Colonic mucosa (tissue), 4 donors: ENCODE measurements at places on chromosomes 5 and 9. TPM values are rescaled to one million over a fixed set of nuclear protein-coding genes. Genes with fewer than 3 reads are reported as not detected.
A peak's percentile ranks its signal among the peaks of the same experiment; 100 is the strongest.

HINT1 gene
- 288 TPM for total RNA-seq

OR1J2 gene
- not detected for total RNA-seq

- peaks cover 25% of the 10 kb centered on the region for H3K27me3 ChIP-seq
- H3K27ac ChIP-seq = no peak overlapping the region
- H3K36me3 ChIP-seq = no peaks in the 10 kb centered on the region
- H3K4me3 ChIP-seq = no peak overlapping the region
These were observed 20.3 kb upstream of the TOR2A start for GRCh38 chr9:127755061-127756060.

ITK gene
- total RNA-seq = 2.5 TPM

CNTNAP3B gene
- 1.1 TPM for total RNA-seq

IL9 gene
- not detected for total RNA-seq

DNA sequence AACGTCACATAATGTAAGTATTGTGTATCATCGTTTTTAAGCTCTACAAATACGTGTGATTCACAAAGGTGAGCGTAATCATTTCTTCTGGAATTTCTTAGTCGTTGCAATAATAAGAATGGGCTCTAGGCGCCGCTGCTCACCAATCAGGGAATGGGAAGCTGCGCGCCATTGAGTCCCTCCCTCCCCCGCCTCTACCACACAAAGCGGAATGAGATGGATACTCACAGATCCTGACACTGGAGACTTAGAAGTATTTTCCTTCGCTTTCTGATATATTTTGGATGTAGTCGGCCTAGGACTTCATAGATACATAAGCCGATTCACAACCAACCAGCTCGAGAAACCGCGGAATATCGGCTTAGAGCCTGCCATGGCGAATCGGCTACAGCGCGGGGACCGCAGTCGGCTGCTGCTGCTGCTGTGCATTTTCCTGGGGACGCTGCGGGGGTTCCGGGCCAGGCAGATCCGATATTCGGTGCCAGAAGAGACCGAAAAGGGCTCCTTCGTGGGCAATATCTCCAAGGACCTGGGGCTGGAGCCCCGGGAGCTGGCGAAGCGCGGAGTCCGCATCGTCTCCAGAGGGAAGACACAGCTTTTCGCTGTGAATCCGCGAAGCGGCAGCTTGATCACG lies at the start of gene PCDHGA11:
PCDHGA11 (plus strand) TSS at position 197 of the 634 bp plus-strand sequence; CDS start at position 374, 177 bp downstream.
- H3K4me3 ChIP-seq = peak within 1 kb of the TSS; percentile 18
- no peaks in the 10 kb centered on the region for H3K36me3 ChIP-seq
- H3K4me1 ChIP-seq = no peaks in the 10 kb centered on the region
- DNase-seq = peak; percentile 38
- H3K27ac ChIP-seq = no peak within 1 kb of the TSS
- peaks cover 5% of the 10 kb centered on the region for H3K27me3 ChIP-seq

DNA sequence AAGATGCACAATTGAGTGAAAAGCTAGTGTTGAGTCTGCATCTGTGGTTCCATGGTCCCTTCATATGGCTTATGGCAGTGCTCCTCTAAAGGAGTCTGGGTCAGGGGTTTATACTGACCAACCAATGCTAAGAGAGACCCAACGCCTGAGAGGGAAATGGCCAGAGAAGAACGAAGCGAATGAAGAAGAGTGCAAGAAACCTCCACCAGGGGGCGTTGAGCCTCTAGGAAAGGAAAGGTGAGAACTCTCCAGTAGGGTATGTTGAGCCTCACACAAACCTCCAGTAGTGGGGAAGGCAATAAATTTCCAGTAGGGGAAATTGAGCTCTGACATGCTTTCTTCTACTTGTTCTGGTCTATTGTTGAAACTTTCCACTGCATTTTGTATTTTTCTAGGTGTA lies 470.6 kb downstream of the PRDM9 start:
- no peak overlapping the region for H3K27ac ChIP-seq
- H3K27me3 ChIP-seq = no peaks in the 10 kb centered on the region
- no peak overlapping the region for H3K4me3 ChIP-seq

DNA sequence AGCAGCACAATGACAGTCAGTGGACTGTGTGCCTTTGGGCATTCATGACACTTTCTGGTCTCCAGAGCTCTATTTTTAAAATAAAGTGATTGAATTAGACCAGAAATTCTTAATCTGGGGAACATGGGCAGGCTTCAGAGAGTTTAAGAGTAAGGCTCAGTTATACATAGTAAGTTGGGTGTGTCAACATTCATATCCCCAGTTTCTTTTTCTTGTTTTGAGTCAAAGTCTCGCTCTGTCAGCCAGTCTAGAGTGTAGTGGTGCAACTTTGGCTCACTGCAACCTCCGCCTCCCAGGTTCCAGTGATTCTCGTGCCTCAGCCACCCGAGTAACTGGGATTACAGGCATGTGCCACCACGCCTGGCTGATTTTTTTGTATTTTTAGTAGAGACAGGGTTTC lies 13.7 kb upstream of the KIF4B start:
- DNase-seq = no peak
- no peaks in the 10 kb centered on the region for H3K4me1 ChIP-seq
- H3K36me3 ChIP-seq = no peaks in the 10 kb centered on the region
- H3K27me3 ChIP-seq = no peaks in the 10 kb centered on the region

DNA sequence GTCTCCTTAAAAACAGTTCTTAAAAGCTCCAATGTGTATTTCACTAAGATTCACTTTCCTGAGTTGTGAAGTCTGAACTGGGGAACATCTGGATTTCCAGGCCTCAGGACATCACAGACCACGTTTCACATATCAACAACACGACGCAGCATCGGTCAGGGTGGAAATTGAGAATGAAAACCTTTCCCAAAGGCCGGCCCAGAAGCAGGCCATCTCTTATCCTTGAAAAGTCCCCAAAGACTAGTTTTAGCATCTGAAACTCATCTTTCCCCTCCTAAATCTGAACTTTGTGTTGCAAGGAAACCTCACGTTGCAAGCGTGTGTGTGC lies 96.4 kb upstream of the COL5A1 start:
- H3K27ac ChIP-seq = no peak overlapping the region
- H3K36me3 ChIP-seq = no peaks in the 10 kb centered on the region
- H3K4me3 ChIP-seq = no peak overlapping the region
- DNase-seq = no peak
- no peaks in the 10 kb centered on the region for H3K27me3 ChIP-seq
- H3K4me1 ChIP-seq = no peaks in the 10 kb centered on the region

DNA sequence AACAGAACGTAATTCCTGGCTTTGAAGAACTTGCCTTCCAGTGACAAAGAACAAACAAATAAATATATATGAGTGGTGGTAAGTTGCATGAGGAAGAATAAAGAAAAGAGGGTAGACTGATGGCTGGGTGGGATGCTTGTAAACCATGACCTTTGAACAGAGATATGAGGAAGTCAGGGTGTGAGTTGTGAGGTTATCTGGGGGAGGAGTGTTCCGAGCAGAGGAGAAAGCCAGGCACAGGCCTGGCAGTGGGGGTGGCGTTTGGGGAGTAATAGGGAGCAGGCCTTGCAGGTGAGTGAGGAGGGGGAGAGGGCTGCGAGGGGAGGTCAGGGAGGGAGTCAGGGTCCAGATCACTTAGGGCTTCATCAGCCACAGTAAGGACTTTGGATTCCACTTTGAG lies 213.4 kb downstream of the PTTG1 start:
- no peaks in the 10 kb centered on the region for H3K36me3 ChIP-seq
- H3K4me3 ChIP-seq = no peak overlapping the region
- peak overlapping the region; percentile 72 for H3K27ac ChIP-seq

DNA sequence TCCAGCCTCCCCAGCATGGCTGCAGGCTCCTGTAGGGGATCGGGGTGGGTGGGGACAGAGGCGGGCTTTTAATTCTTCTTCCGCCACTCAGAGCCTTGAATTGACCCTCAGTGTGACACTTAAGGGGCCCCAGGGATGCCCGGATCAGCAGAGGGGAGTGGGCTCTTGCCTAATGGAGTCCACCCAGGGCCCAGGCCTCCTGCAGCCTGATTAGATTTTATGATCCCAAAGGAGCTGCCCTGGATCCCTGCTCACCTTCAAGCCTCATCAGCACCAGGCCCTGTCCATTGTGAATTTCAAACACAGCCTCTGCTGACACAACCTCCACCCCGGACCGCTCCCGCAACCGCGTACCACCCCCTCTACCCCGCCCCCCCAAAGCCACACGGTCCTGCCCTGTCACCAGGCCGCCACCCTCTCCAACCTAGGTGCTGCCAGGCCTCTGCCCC lies 214.1 kb upstream of the IER5L start:
- H3K27me3 ChIP-seq = no peaks in the 10 kb centered on the region
- no peaks in the 10 kb centered on the region for H3K36me3 ChIP-seq
- no peak overlapping the region for H3K4me3 ChIP-seq
- peak; percentile 16 for DNase-seq
- H3K27ac ChIP-seq = no peak overlapping the region

GRCh38 chr9:129094387-129095169 lies 13.7 kb downstream of the DOLPP1 start:
- no peak for DNase-seq
- no peak overlapping the region for H3K27ac ChIP-seq
- no peaks in the 10 kb centered on the region for H3K36me3 ChIP-seq
- H3K4me1 ChIP-seq = no peaks in the 10 kb centered on the region
- no peaks in the 10 kb centered on the region for H3K27me3 ChIP-seq

CER1 gene
- total RNA-seq = not detected

TAF11L11 gene
- not detected for total RNA-seq

PCDHA3 gene
- total RNA-seq = 0.11 TPM
